Amniotic stem cell (primary cell): ENCODE measurements at places on chromosomes 13 and 19.
A peak's percentile ranks its signal among the peaks of the same experiment; 100 is the strongest.

DNA sequence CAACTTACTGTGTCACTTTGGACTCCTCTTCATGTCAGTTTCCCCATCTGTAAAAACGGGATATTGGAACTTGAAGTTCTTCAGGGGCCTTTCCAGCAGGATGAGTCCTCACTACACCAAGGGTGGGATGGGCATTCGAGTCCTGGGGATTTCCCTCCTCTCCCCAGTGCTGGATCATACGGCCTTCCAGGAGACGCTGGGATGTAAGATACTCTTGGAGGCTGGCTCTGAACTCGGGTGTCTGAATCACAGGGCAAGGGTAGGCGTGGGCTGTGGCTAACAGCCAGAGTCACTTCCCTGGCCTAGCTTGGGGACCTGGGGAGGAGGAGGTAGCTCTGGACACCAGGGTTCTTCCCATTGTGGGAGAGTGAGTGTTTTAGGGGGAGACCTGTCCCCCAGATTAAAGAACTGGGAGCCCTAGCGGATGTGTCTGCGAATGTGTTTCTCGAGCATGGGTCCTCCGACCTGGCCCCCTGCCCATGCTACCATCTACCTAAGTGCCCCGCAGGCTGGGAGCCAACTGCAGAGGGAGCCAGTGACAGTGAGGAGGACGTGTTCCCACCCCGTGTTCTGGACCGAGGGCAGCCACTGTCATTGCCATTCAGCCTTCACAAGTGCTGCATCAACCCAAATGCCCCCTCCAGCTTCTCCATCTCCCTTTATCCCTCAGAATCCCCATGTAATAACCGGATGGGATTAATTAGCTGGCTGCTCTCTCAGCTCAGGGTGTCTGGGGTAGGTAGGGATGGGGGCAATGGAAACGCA lies 2.4 kb upstream of the CYTH2 start:
- no peak for DNase-seq

- DNase-seq = no peak
Measured at GRCh38 chr19:18304208-18304457, 18.7 kb downstream of the LSM4 start.

DNA sequence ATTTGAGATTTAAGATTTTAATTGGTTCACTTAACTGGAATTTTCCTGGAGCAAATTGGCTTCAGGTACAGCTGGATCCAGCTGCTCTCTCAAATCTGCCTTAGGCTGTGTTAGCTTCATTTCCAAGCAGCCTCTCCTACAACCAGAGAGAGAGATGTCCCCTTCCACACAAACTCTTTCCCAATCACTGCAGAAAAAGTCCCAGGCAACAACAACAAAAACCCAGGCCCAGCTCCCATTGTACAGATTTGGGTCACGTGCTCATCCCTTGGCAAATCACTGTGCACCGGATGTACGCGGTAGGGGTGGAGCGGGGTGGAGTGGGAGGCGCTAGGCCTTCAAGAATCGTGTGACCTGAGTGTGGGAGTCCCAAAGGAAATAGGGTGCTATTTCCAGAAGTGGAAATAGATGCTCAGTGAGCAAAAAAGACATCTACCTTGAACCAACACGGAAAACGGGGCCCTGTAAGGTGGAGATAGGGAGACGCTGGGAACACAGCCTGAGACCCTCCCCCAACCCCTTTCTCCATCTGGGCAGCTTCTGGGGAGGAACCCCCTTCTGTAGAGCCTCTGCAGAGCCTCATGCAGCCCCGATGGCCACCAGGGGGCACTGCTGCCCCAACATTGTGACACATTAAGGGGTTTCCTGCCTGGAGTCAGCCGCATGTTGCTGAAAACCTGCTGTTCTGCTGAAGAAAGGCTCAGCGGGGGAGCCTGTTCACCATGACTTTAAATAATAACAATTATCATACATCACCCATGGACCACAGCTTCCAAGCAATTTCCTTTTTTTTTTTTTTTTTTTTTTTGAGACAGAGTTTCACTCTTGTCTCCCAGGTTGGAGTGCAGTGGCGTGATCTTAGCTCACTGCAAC lies 25.4 kb downstream of the HPN start:
- peak; percentile 77 for DNase-seq

DNA sequence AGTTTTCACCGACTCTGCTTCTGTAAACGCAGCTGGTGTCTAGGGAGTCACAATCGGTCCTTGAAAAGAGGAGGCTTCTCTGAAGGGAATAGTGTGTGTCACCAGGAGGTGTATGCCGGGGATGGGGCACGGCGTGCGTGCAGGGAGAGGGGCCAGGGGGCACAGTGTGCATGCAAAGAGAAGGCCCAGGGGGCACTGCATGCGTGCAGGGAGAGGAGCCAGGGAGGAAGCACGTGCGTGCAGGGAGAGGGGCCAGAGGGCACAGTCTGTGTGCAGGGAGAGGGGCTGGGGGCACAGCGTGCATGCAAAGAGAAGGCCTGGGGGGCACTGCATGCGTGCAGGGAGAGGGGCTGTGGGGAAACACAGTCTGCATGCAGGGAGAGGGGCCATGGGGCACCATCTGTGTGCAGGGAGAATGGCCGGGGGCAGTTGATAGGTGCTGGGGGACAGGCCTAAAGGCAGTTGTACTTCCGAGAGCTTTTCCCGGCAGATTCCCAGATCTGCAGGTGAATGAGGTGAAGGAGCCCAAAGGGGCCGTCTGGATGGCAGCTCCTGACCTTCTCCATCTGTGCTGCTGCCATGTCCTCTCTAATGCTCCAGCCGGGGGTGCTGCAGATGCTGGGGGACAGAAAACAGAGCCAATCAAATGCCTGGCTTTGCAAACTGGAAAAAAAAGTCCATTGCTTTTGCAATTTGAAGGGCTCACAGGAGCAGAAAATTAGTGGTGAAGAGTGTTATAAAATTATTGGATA lies 36.4 kb downstream of the ATP11A start:
- no peak for DNase-seq

- DNase-seq = no peak
Measured at GRCh38 chr13:44660050-44660449, 83.9 kb upstream of the TSC22D1 start.

DNA sequence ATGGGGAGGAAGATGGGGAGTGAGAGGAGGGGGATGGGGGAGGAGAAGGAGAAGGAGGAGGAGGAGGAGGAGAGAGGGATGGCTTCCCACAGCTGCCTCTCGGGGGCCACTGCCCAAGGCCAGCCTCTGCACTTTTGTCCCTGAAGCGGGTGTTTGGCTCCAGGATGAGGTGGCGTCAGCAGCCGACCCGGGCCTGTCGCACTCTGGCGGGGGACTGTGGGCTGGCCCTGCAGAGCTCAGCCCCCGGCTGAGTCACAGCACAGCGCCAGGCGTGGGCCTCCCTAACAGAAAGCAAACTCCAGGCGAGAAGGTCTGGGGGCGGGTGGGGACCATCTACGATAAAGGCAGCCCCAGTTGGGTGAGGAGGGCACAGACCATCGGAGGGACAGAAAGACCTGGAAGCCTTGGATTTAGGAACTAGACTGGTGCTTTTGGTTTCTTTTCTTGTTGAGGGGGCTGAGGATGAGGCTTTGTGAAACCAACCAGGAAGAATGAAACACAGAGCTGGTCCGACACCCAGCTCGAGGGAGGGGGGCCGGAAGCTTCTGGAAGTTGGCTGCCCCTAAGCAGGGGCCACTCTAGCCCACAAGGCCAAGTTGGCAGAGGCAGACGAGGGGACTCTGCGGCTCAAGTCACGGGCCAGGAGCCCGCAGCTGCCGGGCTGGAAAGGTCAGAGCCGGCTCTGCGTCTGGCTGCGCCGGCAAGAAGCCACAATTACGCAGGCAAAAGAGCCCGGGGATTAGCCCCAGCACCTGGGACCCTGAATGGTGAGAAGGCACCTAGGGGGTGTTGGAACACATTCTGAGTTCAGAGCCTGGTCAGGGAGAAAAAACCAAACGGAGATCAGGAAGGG lies 18.2 kb downstream of the LSM4 start:
- DNase-seq = peak; percentile 75

GRCh38 chr19:8370176-8371010 lies 6.4 kb downstream of the ANGPTL4 start:
- no peak for DNase-seq

- DNase-seq = no peak
Measured at GRCh38 chr19:31330237-31330636, 19.0 kb downstream of the TSHZ3 start.

GRCh38 chr19:12687496-12688196 lies at the start of gene GNG14:
GNG14 (plus strand) TSS chr19:12687998; CDS start chr19:12688049, 51 bp downstream.
- no peak for DNase-seq

- DNase-seq = no peak
Measured at GRCh38 chr19:13102666-13103580, at the start of gene LYL1. LYL1 (minus strand) TSS chr19:13102858; CDS start chr19:13101171, 1,687 bp downstream.

GRCh38 chr13:99610702-99611289 lies 109.5 kb downstream of the TM9SF2 start:
- no peak for DNase-seq

DNA sequence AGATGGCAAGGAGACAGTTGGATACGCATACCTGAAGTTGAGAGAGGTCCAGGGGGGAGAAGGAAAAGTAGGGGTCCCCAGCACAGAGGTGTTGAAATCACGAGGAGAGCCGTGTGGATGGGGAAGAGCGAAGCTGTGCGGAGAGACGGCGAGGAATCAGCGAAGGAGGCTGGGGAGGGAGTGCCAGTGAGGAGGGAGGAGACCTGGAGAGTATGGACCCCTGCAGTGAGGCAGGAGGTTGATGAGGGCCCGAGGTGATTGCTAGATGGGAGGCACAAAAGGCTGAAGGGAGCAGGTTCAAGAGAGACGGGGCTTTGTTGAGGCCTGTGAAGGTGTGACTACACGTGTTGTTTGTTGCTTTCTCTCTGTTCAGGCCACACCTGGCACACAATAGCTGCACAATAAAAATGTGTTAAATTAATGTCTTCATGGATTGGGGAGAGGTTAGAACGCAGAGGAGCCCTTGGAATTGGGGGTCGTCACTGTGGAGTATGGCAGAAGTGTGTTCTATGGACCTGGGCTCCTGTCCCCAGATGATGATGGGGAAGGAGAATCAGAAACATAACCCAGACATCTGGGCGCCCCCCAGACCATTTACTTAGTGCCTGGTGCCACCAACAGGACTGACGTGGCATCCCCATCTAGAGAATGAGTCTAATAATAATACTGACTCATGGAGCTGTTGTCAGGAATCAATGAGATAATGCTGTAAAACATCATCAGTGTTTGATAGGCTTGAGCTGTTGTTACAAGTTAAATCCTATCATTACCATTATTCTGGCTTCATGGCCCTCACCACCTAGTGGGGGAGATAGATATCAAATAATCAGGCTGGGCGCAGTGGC lies 137.5 kb downstream of the SIPA1L3 start:
- no peak for DNase-seq

DNA sequence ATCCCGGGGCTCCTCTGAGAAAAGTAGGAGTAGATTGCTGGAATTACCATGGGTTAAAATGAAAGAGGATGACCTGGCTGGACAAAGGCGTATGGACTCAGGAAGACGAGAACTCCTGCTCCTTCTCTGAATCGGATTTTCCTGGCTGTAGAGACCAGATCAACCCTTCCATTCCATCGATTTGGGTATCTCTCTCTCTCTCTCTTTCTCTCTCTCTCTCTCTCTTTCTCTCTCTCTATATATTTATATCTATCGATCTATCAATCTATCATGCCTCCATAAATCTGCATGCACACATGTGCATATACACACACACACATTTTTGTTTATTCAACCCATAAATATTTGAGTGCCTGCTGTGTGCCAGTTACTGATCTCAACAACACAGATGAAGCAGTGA lies 234.9 kb downstream of the LMO7 start:
- DNase-seq = no peak

- DNase-seq = no peak
Measured at GRCh38 chr13:97561182-97561581, 127.2 kb downstream of the RAP2A start.

- DNase-seq = no peak
Measured at GRCh38 chr19:19345970-19346369, 25.3 kb downstream of the MAU2 start.

- no peak for DNase-seq
Measured at GRCh38 chr19:43639519-43640423, at the start of gene CADM4. CADM4 (minus strand) TSS chr19:43639850; CDS start chr19:43639790, 60 bp downstream.

GRCh38 chr13:44157606-44158005 lies 216.0 kb upstream of the SERP2 start:
- no peak for DNase-seq

GRCh38 chr19:54708781-54709180 lies 15.5 kb upstream of the KIR3DL3 start:
- DNase-seq = no peak

- DNase-seq = no peak
Measured at GRCh38 chr13:41127701-41128100, 4.9 kb downstream of the KBTBD6 start.

- DNase-seq = no peak
Measured at GRCh38 chr13:60047918-60048317, 115.8 kb downstream of the DIAPH3 start.

DNA sequence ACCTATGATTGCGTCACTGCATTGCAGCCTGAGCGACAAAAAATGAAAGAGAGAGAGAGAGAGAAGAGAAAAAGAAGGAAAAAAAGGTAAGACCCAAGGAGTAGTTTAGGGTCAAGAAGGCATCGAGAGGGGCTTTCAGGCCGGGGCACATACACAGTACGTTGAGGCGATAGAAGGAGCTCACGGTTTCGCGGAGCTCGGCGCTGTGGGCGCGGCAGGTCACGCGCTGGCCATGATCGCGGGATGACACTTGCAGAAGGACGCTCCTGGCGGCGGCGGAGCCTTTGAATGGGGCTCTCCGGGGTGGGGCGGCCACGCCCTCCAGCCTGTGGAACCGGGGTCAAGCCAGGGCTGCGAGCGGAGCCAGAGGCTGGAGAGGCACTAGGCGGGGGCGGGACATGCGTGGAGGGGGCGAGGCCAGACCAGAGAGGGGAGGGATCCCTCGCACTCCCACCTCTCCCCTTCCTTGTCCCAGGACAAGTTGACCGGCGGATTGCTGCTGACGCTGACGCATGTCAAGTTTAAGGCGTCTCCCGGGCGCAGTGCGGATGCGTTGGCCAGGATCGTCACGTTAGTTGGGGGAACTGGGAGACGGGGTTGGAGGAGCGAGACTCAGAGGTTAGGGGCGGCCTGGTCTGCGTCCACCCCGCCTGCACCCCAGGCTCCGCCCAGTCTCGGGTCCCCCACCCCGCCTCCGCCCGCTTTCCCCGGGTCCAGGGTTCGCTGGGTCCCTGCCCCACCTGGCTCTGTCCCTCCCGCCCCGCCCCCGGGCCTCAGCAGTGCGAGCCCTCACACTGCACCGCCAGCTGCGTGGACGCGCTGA lies 6.9 kb downstream of the NPHS1 start:
- DNase-seq = no peak

DNA sequence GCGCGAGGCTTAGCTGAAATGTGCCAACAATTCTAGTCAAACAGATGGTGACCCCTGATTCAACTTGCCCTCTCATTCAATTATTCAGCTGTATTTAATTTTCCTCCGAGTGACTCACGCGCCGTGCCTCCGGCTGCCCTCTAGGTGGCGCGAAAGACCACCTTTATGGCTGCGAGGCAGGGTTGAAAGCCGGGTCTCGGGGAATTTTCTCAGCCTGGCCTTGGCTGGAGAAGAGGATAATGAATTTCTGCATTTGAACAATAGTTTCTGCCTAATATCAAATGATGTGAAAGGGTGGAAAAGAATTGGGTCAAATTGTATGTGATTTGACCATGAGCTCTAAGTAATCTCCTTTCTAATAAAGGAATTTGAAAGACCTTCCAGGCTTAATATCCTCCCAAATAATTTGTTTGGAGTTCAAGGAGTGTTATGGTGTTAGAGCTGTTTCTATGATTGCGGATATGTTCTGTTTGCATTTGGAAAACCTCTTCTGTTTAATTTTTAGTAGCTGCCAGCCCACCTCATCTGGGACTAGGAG lies 310.9 kb downstream of the ZNF536 start:
- peak; percentile 62 for DNase-seq
